ENCODE measurements at places on chromosomes 12 and 14.

DNA sequence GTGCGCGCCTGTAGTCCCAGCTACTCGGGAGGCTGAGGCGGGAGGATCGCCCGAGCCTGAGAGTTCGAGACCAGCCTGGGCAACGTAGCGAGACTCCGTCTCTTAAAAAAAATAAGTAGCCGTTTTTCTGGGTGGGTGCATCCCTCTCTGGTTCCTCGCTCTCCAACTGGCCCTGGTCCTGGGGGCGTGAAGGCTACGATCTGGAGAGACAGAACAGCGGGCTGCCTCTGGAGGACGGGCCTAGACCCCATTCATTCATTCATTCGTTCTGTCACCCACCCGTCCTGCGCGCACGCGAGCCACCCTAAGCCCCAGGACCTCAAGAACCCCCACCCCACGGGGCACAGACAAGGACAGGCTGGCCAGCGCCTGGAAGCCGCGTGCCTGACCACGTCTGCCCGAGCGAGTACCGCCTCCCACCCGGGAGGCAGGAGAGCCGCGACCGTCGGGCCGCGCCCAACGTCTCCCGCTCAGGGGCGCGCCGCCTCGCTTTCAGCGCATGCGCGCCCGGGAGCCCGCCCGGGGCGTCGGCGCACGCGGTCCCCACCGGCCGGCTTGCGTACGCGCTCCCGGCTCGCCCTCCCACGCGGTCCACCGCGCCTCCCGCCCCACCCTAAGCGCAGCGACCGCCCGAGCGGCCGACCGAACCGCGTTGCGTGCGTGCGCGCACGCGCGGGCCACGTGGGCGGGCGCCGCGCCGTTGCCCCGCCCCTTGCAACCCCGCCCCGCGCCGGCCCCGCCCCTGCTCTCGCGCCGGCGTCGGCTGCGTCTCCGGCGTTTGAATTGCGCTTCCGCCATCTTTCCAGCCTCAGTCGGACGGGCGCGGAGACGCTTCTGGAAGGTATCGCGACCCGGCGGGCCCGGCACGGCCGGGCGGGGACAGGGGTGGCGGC is at the start of gene RAN:
TSS of gene RAN (plus strand) at position 781 of the 893 bp plus-strand sequence. CDS start 528 bp downstream, outside the sequence.
- DNase-seq: peak; percentile 93

DNA sequence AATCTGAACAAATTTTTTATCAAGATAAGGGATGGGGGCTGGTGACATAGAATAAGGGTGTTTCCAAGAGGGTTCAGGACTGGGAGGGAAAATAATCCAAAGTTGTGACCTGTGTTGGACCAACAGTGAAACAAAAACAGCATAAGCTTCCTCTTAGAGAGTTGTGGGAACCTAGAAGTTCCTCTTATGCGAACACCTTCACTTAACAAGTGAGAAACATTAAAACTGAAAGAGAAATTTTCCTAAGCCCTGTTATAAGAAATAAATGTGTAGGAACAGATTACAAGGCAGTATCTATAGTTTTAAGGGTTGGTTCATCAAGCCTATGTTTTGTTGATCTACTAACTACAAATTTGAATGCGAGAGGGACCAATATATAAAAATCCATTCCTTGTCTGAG is 58.4 kb downstream of the LLPH start:
- no peak for DNase-seq

- peak; percentile 40 for DNase-seq
Measured at GRCh38 chr12:52903285-52903854, 1.5 kb downstream of the KRT8 start.

DNA sequence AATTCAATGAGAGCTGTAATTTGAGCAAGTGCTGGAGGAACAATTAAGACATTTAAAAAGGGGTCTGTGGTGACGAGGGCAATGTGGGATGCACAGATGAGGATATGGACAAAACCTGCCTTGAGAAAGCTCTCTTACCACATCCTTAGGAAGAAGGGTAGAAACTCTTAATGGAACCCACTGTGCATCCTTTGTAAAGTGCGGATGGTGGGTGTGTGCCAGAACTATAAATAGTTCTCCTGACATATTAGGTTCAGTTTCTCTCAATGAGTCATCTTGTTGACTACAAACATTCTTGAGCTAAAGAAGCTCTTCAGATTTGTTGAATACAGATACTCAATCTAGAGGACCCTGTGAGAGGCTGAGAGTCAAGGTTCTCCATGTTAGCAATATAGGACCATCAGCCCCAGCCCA is 106.1 kb upstream of the ANO4 start:
- DNase-seq: no peak

GRCh38 chr12:92908108-92908507 is 21.0 kb downstream of the EEA1 start:
- DNase-seq: no peak

GRCh38 chr14:54669721-54670561 is 103.0 kb downstream of the SAMD4A start:
- no peak for DNase-seq

- no peak for DNase-seq
Measured at GRCh38 chr12:53292426-53292825, 2.9 kb upstream of the PFDN5 start.

- DNase-seq: no peak
Measured at GRCh38 chr14:106309423-106309822, 783.0 kb downstream of the TMEM121 start.

DNA sequence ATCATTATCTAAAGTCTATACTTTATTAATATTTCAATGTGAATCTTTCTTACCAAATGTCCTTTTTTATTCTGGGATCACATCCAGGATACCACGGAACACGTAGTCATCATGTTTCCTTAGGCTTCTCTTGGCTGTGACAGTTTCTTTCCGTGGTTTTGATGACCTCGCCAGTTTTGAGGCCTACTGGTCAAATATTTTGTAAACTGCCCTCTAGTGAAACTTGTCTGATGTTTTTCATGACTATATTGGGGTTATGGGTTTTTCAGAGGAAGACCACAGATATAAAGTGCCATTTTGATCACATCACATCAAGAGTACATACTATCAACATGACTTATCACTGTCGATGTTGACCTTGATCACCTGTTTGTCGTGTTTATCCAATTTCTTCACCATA is 14.1 kb upstream of the SERPINA6 start:
- DNase-seq: peak; percentile 7

DNA sequence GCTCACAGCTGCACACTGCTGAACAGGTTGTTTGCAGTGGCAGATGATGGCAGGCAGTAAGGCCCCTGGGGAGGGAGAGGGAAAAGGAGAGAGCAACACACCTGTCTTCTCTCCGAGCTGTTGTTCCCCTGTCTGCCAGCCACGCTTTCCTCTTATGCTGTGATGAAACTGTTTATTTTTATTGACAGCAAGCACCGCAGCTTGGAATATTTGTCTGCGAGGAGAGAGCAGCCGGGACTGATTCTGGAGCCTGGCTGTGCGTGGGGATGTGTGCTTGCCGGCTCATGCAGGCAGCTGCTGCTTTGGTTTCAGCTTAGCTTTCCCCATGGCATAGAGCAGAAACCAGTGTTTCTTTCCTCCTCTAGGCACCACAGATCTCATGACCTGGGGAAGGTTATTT is 58.7 kb upstream of the KCNA5 start:
- DNase-seq: no peak

GRCh38 chr12:88693837-88694445 is 113.7 kb upstream of the KITLG start:
- no peak for DNase-seq

GRCh38 chr12:110316861-110317260 is 35.8 kb downstream of the ATP2A2 start:
- no peak for DNase-seq

Data from stimulated activated CD4-positive, alpha-beta T cell treated with anti-CD3 and anti-CD28 coated beads, Interleukin-4, amount 100 ng/mL, for 48 hours (primary cell).